ENCODE measurements at places on chromosomes 6 and 20. TPM values are rescaled to one million over a fixed set of nuclear protein-coding genes. Genes with fewer than 3 reads are reported as not detected.

The AKAP12 gene
- 65.8 TPM for total RNA-seq

The SNX3 gene
- total RNA-seq, result 172 TPM

The VNN1 gene
- total RNA-seq, result 0.12 TPM

The TRIM31 gene
- not detected for total RNA-seq

The MUCL3 gene
- total RNA-seq, result not detected

The TLDC2 gene
- total RNA-seq, result 0.15 TPM

The RAB44 gene
- not detected for total RNA-seq

The OOEP gene
- not detected for total RNA-seq

The FNDC11 gene
- total RNA-seq, result 0.30 TPM

The CRIP3 gene
- total RNA-seq, result not detected

The MEP1A gene
- not detected for total RNA-seq

The KCNK16 gene
- total RNA-seq, result not detected

Measured in smooth muscle cell of the coronary artery (primary cell).